ENCODE measurements at places on chromosomes 7 and 10.

DNA sequence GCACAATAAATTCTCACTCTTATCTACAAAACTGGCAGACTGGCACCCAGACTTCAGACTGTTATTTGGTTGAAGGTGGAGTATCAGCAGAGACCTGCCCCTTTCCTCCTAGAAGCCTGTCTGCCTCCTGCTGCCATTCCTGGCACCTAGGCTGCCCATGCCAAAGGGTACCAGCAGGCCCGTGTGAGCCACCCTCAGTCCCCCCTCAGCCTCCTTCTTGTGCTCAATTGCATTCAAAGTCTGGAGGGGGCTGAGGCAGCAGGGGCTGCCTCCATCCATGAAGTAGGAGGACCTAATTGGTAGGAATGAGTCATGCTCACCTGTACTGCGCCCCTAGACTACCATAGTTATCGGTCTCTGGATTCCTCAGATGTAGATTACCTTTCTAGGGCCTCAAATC is 440.9 kb upstream of the GRM3 start:
- H3K27ac ChIP-seq, result no peak overlapping the region
- H3K4me3 ChIP-seq, result no peak overlapping the region
- no peaks in the 10 kb centered on the region for H3K27me3 ChIP-seq
- no peaks in the 10 kb centered on the region for H3K4me1 ChIP-seq

GRCh38 chr10:128080641-128081040 is 45.6 kb downstream of the MKI67 start:
- H3K36me3 ChIP-seq, result peaks cover 31% of the 10 kb centered on the region
- no peak overlapping the region for H3K27ac ChIP-seq
- H3K4me3 ChIP-seq, result no peak overlapping the region
- H3K27me3 ChIP-seq, result no peaks in the 10 kb centered on the region

- H3K27ac ChIP-seq, result no peak overlapping the region
- no peaks in the 10 kb centered on the region for H3K36me3 ChIP-seq
- DNase-seq, result no peak
- H3K4me3 ChIP-seq, result no peak overlapping the region
- H3K4me1 ChIP-seq, result no peaks in the 10 kb centered on the region
Measured at GRCh38 chr10:130655313-130656186, 519.4 kb downstream of the GLRX3 start.

DNA sequence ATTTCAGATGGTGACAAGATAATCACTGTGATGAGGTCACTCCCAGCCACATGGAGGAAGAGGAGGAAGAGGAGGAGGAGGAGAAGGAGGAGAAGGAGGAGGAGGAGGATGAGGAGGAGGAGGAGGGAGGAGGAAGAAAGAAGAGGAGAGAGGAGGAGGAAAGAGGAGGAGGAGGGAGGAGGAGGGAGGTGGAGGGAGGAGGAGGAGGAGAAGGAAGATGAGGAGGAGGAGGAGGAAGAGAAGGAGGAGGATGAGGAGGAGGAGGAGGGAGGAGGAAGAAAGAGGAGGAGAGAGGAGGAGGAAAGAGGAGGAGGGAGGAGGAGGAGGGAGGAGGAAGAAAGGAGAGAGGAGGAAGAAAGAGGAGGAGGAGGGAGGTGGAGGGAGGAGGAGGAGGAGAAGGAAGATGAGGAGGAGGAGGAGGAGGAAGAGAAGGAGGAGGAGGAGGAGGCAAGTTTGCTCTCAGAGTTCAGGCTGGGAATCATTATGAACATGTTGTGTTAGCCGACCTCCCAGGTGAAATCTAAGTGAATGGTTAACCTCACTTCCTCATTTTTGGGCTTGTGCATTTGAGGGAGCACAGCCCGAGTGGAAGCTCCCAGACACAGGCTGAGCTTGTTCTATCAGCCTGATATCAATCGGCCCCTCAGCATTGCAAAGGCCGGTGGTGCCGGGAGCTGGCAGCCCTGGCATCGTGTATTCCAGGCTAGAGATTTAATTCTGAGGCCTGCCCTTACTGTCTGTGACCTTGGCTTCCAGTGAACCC is 236.2 kb upstream of the PITRM1 start:
- DNase-seq, result no peak
- H3K27ac ChIP-seq, result no peak overlapping the region
- no peaks in the 10 kb centered on the region for H3K27me3 ChIP-seq
- H3K36me3 ChIP-seq, result no peaks in the 10 kb centered on the region

- DNase-seq, result no peak
- H3K4me1 ChIP-seq, result peaks cover 4% of the 10 kb centered on the region
- H3K27me3 ChIP-seq, result peaks cover 3% of the 10 kb centered on the region
- no peak overlapping the region for H3K4me3 ChIP-seq
Measured at GRCh38 chr7:159088016-159088865, 56.4 kb downstream of the VIPR2 start.

DNA sequence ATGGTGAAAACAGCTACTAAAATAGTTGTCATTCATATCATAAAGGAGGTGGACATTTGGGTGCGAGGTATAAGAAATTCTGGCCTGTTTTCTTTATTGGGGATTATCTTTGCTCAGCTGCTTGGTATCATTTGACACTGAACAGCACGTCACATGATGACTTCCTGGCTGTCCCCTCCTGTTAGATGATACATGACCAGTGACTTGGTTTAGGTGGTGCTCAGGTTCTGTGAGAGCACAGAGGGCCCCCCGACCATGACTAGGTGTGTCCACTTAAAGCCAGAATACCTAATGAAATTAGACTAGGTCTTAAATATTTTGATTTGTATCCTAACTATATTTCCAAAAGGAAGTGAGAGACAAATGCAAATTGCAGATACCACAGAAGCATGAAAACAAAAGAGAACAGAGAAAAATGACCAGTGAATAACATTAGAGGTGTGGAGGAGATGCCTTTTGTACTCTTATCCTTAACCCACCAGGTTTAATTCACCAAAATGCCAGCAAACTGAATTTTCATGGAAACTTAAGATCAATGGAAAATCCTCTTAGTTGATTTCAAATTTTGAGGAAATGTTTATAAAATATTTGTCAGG is 50.6 kb upstream of the GJD4 start:
- DNase-seq, result no peak
- no peaks in the 10 kb centered on the region for H3K4me1 ChIP-seq
- H3K36me3 ChIP-seq, result peaks cover 7% of the 10 kb centered on the region

GRCh38 chr7:14228341-14228740 is 238.9 kb upstream of the ETV1 start:
- no peak for DNase-seq
- H3K36me3 ChIP-seq, result no peaks in the 10 kb centered on the region
- no peak overlapping the region for H3K27ac ChIP-seq
- no peak overlapping the region for H3K4me3 ChIP-seq
- no peaks in the 10 kb centered on the region for H3K4me1 ChIP-seq
- no peaks in the 10 kb centered on the region for H3K27me3 ChIP-seq

GRCh38 chr10:16063350-16063749 is 203.0 kb upstream of the MINDY3 start:
- H3K4me3 ChIP-seq, result no peak overlapping the region

GRCh38 chr10:72756674-72757385 is 64.9 kb downstream of the MCU start:
- no peak overlapping the region for H3K4me3 ChIP-seq
- H3K36me3 ChIP-seq, result no peaks in the 10 kb centered on the region
- H3K4me1 ChIP-seq, result peaks cover 6% of the 10 kb centered on the region
- no peaks in the 10 kb centered on the region for H3K27me3 ChIP-seq
- DNase-seq, result no peak

- no peaks in the 10 kb centered on the region for H3K27me3 ChIP-seq
- H3K36me3 ChIP-seq, result no peaks in the 10 kb centered on the region
- DNase-seq, result no peak
- no peaks in the 10 kb centered on the region for H3K4me1 ChIP-seq
Measured at GRCh38 chr10:13915710-13916109, 328.9 kb downstream of the PRPF18 start.

GRCh38 chr7:38257350-38257677 is 16.1 kb downstream of the TARP start:
- no peak overlapping the region for H3K27ac ChIP-seq
- DNase-seq, result no peak
- no peaks in the 10 kb centered on the region for H3K36me3 ChIP-seq

DNA sequence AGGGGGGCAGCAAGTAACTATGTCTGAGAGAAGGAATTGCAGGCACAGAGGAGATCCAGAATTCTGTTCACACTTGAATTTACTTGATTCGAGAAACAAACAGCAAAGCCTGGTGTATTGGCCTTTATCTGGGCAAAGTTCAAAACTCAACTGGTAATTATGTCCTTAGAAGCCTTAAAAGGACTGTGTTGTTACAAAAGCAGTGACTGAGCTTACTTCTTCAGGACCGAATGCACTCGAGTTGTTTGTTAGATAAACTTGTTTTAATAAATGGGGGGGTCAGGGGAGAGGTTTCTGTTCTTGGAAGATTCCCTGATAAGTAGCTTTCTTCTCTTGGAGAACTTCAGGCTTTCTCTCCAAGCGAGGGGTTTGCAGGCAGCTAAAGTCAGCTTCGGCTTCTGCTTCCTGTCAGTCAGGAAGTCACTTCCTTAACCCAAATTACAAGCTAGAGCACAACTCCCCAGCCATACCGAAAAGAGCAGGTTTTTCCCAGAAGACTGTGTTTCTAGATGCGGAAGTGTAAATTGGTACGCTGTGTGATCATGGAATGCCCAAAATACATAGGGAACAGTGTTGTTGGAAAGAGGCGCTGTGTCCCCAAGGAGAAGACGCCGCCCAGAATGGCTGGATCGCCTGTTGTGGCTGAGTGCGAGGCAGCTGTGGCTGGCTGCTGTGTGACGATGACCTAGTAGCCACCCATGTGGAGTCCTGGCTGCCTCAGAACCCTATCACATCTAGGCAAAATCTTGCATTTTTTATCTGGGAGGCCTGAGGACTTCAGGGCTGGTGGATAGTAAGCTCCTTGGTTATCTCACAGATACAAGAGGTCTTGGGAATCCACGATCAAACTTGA is 110.4 kb downstream of the TCF7L2 start:
- peaks cover 2% of the 10 kb centered on the region for H3K27me3 ChIP-seq
- DNase-seq, result peak; percentile 9
- H3K4me3 ChIP-seq, result no peak overlapping the region
- no peaks in the 10 kb centered on the region for H3K4me1 ChIP-seq
- H3K36me3 ChIP-seq, result no peaks in the 10 kb centered on the region
- no peak overlapping the region for H3K27ac ChIP-seq

DNA sequence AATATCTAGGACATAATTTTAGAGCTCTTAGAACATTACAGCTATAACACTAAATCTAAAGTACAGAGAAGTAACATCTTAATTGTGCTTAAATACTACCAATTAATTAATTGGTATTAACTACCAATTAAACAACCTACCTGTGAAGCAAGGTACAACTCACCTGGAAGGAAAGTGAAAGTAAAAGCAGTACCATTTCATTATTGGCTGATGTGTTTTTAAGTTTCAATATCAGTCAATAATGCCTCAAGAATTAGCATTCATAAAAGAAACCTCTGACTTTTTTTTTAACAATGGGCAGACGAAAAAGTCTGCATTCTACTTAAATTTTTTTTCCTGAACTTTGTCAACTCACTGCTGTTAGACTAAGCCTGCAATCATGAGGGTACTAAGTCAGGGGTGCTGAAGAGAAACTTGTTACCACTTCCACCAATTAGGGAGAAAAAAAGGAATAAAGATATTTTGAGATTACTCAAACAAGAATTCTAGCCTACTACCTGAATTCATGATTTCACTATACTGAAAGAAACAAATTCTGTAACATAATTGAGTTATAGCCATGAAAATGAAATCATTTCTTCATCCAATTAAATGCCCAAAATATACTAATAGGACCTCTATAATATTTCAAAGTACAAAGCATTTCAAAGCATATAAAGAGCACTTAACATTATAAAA is 19.9 kb downstream of the UPF2 start:
- no peaks in the 10 kb centered on the region for H3K27me3 ChIP-seq
- peak overlapping the region; percentile 58 for H3K27ac ChIP-seq
- DNase-seq, result no peak
- H3K4me3 ChIP-seq, result no peak overlapping the region

GRCh38 chr7:44327981-44328380 is 2.6 kb upstream of the CAMK2B start:
- DNase-seq, result no peak
- peaks cover 9% of the 10 kb centered on the region for H3K4me1 ChIP-seq
- H3K36me3 ChIP-seq, result no peaks in the 10 kb centered on the region
- H3K27ac ChIP-seq, result no peak overlapping the region

- peaks cover 12% of the 10 kb centered on the region for H3K4me1 ChIP-seq
- peaks cover 6% of the 10 kb centered on the region for H3K27me3 ChIP-seq
- H3K27ac ChIP-seq, result no peak overlapping the region
- peaks cover 3% of the 10 kb centered on the region for H3K36me3 ChIP-seq
Measured at GRCh38 chr10:14023673-14024328, 306.9 kb downstream of the FRMD4A start.

DNA sequence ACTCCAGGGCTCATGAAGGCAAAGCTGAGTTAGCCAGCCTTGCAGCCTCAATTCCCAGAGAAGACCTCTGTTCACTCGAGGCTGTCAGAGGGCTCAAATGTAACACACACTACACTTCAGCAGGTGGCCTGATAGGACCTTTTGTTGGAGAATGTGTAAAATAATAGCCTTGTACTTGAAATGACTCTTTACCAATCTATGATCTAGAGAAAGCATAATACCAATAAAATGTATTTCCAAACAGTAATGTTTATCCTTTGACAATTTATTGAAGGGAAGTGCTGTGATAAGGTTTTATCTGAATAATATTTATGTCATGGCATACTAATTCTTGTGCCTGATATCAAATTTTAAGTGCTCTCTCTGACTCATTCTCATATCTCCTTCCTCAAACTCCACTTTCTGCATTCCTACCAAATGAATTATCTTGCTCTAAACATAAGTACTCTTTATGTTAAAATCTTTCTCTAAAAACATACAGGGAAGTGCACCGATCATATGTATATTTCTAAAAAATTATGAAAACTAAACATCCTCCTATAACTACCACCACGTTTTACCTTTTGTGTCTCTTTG is 20.9 kb downstream of the CYP3A7 start:
- H3K27me3 ChIP-seq, result no peaks in the 10 kb centered on the region
- no peaks in the 10 kb centered on the region for H3K4me1 ChIP-seq
- H3K27ac ChIP-seq, result no peak overlapping the region
- DNase-seq, result no peak

GRCh38 chr7:36100226-36100625 is 52.8 kb upstream of the EEPD1 start:
- no peak overlapping the region for H3K27ac ChIP-seq
- no peak overlapping the region for H3K4me3 ChIP-seq
- no peaks in the 10 kb centered on the region for H3K4me1 ChIP-seq
- DNase-seq, result no peak
- H3K27me3 ChIP-seq, result no peaks in the 10 kb centered on the region

DNA sequence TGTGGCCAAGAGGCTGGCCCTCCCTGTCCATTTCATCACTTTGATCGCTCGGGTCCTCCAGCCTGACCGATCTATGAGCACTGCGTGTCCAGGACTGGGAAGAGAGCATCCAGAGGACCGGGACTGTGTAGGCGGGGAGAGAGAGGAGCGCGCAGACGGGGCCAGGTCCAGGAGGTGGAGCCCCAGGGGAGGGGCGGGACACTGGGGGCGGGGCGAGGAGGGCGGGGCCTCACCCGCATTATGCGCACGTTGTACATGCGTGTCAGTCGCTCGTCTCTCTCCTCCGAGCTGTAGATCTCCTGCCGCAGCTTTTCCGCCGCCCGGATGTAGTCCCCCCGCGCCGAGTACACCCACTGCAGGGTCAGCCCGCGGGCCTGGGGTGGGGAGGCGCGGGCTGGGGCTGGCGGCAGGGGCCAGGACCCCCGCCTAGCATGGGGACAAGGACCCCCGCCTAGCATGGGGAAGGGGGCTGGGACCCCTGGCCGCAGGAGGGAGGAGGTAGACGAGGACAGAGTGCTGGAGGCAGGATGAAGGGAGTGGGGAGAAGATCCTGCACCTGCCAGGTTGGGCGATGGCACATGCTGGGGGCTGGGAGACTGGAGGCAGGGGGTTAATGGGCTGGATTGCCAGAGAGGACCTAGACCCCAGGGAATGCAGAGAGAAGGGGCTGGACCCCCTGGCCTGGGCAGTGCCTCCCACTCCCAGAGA is 14.3 kb downstream of the MOSPD3 start:
- peak overlapping the region; percentile 71 for H3K4me3 ChIP-seq
- H3K27ac ChIP-seq, result peak overlapping the region; percentile 47
- peak; percentile 96 for DNase-seq
- peaks cover 3% of the 10 kb centered on the region for H3K36me3 ChIP-seq
- no peaks in the 10 kb centered on the region for H3K27me3 ChIP-seq
- peaks cover 13% of the 10 kb centered on the region for H3K4me1 ChIP-seq
